Sigmoid colon (tissue), 7 donors: ENCODE measurements at places on chromosomes 5 and 9. TPM values are rescaled to one million over a fixed set of nuclear protein-coding genes. Genes with fewer than 3 reads are reported as not detected.

The WDR38 gene
- not detected for total RNA-seq

The ENC1 gene
- 4.9 TPM for total RNA-seq

The ROR2 gene
- total RNA-seq, result 60.9 TPM

The CNTLN gene
- total RNA-seq, result 22.4 TPM

The TMC1 gene
- under 0.01 TPM for total RNA-seq

DNA sequence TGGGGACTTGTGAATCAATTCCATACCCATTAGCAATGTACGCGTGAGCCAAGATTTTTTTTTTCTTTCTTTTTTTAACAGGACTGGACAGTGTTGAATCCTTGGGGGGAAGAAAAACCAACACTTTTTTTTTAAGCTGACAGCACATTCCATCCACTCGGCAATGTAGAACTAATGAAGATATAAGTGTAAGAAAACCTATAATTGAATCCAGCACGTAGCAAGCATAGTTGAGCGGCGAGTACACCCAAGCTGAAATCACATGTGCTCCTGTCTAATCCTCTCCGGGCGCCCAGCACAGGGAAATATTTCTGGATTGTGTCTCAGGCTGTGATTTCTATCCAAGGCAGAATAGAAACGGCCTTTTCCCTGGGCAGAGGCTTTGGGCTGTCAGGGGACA is 118.2 kb downstream of the BOD1 start:
- no peak for DNase-seq

DNA sequence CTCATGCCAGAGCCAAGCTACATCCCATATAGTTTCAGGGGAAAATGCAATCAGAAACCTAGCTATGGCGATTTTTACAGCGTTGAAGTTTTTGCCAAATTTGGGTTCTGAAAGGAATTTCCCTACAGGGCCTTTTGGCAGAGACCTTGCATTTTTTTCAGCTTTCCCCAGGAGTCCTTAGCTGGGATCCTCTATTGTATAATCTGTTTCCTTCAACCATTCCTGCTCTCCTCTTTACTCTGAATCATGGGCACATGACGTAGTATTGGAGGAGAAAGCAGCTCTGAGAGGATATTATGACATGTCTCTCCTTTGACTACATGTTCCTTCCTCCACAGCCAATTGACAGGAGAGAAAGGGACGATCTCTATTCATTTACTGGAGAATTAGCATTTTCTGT is 118.5 kb upstream of the ERCC6L2 start:
- DNase-seq, result no peak

DNA sequence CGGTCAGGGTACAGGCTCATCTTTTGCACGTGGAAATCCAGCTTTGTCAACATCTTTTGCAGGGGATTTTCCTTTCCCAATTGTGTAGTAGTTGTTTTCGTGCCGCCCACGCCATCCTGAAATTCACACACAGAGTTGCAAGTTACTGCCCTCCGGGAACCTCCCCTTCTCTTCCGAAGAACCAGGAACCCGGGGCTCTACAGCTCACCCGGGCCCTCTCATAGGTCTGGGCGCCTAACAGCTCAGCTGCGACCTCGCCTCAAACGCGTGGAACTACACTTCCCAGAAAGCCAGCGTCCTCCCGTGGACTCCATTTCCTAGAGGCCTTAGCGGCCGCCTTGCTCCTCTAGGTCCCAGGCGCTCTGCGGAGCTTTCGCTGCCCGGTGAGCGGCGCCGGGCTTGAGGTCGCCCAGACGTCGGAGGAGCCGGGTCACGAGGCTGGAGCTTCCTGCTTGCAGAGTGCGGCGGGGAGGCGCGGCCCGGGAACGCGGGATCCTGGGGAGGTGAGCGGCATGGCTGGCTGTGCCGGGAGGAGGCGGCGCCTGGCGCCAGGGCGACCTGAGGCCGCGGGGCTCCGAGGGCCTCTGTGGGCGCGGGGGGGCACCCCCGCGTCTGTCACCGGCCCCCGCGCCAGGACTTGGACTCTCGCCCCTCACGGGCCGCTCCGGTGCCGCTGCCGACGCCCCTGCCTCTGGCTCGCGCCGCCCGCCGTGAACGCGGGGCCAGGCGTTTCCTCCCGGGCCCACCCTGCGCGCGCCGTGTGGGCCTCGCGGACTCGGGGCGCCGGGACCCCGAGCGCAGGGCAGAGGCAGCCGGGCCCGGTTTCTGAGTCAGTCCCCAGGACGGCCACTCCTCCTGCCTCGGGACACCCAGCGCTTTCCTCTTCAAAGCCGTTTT is at the start of gene ZNF354B:
Gene ZNF354B (plus strand): TSS at position 329 of the 897 bp plus-strand sequence. CDS start 1,095 bp downstream, outside the sequence.
- peak; percentile 94 for DNase-seq

DNA sequence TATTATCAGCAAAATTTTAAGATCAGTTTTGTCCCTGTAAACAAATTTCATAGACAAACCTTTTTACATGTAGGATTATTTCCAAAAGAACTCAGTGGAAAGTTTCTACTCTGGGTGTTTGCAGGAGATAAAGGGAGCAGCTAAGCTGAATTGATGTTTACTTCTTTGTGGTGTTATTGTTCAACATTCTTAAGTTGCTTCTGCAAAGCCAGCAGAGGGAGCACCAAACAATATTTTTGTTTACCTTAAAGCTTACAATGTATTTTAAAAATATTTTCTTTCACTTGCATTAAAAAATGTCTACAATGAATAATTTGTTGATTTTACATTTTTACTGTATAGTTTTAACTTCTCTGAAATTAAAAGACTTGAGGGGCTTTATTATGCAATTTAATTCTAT is 135.4 kb downstream of the ATG10 start:
- no peak for DNase-seq

- DNase-seq, result no peak
Observed at GRCh38 chr9:10785255-10785654, 172.5 kb upstream of the PTPRD start.

DNA sequence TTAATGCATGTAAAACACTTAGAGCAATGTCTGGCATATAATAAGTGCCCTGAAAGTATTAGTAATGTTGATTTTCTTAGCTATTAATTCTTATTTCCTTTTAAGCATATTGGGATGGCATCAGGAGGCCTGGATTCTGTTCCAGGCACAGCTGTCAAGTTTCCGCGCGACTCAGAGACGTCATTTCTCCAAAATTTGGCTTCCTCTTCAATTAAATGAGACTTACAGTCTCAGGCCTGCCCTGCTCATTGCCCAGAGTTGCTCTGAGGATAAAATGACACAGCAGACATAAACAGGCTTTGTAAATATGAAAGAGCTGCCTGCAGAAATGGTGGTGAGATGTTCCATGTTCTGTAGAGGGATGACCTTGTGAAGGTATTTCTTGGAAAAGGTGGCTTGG is 159.8 kb upstream of the GLRA1 start:
- no peak for DNase-seq

DNA sequence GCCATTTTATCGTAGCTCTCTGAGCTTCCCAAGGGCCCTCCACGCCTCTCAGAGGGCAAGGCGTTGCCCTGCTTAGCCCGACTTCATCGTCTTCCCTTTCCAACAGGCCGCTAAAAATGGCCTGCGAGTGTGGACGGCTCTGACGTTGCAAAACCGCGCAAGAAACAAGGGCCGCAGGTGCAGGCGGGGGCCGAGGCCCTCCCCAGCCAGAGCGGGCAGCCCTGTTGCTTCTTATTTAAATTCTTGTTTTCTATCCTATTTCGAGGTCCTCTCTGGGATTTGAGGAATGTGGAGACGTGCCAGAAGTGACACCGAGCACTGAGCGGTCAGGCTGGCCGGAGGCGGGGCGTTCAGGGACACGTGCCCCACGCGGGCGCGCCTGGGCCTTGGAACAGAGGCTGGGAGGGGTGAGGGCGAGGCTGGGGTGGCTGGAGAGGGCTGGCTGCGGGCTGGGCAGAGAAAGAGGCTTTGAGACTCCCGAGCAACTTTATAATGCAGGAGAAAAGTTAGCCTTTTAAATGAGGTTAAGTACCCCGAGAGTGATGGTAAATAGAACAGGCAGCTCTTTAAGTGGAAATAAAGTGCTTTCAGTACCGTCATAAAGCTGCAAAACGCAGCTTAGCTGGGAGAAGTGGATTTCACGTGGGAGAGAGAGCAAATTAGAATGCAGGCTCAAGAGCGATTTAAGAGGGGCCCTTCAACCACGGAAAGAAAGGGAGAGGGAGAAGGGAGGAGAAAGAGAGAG is 243.6 kb downstream of the AUH start:
- peak; percentile 92 for DNase-seq

GRCh38 chr9:122087406-122088200 is 5.5 kb downstream of the TTLL11 start:
- DNase-seq, result peak; percentile 79

- DNase-seq, result no peak
Observed at GRCh38 chr5:137441476-137441875, 57.6 kb downstream of the SPOCK1 start.

DNA sequence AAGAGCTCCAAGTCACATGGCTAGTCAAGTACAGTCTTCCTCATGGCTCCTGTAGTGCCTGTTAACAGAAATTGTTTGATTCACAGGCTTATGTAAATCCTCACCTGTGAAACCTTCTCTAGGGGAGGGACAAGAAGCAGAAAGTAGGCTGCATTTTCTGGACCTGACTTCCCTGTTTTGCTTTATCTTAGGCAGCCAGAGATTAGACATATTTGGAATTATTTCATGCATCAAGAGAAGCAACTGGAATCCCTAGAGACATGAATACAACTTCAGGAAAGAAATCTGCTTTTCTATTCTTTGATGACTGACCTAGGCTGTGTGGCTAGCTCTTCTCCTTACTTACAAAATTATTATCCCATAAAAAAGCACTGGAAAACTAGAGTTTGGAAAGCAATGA is 52.3 kb downstream of the CAST start:
- no peak for DNase-seq

- DNase-seq, result no peak
Observed at GRCh38 chr5:14235872-14236271, 92.7 kb downstream of the TRIO start.

DNA sequence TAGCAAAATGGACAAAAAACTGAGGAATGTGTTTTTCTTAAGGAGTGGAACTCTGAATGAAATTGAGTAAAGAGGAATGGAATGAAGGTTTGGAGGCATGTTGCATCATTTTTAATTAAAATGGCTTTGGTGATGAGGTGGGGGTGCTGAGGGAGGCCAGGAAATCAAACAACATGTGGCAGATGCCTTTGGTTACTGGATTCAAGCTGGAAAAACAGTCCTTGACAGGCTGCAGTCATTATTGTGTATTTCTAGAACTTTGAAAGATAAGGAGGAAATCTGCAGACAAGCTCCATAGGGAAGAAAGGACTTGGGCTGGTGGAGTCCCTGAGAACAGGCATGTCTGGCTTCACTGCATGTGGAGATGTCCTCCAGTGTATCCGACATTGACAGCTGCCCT is 203.5 kb upstream of the HAPLN1 start:
- no peak for DNase-seq
